Activated T-cell treated with anti-CD3 and anti-CD28 coated beads for 1 hour (primary cell): ENCODE measurements at places on chromosomes 2 and 18.

DNA sequence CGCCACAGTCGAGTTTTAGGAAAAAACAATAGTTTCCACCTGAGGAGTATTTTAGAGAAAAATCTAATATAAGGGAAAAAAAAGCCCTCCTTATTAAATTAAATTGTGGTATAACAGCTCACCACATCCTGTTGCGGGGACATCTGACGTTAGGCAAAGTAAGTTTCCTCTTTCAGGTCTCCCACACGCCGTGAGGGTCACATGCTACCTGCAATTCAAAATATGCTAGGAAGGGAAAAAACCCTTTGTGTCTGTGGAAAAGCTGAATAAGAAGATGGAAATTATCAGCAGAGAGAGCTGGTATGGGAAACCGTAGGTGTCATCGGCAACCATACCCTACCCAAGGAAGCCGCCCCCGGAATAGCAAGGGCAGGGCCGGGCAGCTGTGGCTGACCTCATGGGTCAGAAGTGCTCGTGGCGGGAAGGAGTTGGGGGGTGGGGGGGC is 128.0 kb downstream of the NFATC1 start:
- DNase-seq: peak; percentile 55

- no peak for DNase-seq
These were observed 85.6 kb upstream of the TSPYL6 start for GRCh38 chr2:54341656-54342055.

- no peak for DNase-seq
These were observed 301.3 kb downstream of the EPHA4 start for GRCh38 chr2:221270806-221271205.

DNA sequence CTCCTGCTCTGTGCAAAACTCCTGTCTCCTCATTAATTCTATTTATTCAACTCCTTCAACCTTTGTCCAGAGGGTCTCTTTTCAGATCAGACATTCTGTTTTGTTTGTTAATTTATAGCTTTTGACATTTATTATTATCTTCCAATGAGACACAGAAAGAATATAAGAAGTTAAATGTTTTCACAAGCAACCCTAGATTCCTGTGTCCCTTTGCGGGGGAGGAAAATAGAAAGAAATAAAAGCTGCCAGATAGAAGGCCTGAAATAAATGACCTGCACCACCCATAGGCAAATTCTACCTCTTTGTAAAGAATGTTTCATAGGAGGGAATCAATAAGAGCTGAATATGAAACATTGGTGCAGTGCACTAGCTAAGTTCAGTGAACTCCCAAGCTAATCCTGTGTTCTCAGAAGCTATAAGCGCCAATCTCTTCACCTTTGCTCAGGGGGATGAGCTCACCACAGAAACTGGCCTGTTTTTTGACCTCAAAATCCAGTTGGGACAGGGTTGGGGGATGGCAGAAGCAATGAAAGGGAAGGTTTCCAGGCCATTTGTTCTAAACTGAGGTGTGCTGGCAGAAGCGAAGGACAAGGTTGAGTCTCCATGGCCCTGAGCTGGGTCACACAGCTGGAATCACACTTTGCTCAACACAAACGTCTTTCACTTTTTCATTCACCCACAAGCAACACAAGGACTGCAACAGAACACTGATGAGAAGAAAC is 258.6 kb downstream of the NRXN1 start:
- DNase-seq: no peak

DNA sequence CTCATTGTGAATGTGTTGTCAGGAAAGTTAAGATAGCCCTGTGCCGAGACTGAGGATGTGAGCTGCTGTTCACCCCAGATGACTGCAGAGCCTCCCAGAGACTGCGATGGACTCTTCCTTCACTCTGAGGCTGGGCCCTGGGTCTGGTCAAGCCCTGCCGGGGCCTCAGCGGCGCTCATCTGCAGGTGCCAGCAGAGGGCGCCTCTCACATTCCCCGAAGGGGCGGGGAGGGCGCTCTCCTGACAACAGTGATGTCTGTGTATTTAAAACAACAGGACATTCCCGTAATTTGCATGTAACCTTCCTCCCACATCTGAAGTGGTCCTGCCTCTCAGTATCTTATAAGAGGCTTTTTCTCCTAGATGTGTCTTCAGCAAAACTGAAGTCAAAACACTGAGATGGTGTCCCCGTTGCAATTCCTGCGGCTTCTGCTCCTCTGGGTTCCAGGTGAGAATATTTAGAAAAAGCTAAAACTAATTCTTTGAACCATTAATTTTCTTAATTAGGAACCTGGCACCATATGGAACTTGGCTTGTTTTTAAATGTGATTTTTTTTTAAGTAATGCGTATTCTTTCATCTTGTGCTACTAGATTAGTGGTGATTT is 1377.9 kb downstream of the RPIA start:
- DNase-seq: no peak

- DNase-seq: no peak
These were observed 80.1 kb upstream of the CTNNA2 start for GRCh38 chr2:79432731-79433146.

- no peak for DNase-seq
These were observed 43.9 kb upstream of the OTOF start for GRCh38 chr2:26521913-26522180.

GRCh38 chr18:32074206-32074605 is 17.5 kb upstream of the RNF138 start:
- DNase-seq: no peak

- DNase-seq: no peak
These were observed 92.2 kb upstream of the CHRNA1 start for GRCh38 chr2:174856447-174856846.

DNA sequence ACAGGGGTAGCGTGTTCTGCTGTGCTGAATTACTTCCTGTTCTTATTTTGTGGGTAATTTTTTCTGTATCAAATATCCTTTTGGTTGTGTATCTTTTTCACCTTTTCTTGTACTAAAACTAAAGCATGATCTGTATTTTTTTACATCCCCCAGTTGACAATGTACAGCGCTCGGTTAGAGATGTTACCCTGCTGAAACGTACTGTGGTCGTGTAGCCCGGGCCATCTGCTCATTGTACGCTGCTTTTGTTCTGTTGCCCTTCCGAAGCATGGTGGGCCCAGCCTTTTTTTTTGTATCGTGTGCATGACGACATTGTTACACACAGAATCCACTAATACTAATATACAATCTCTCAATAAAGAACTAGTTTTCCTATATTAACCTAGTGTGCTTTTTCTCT is 233.1 kb downstream of the HAUS1 start:
- DNase-seq: no peak

GRCh38 chr2:72143441-72144273 is 4.0 kb downstream of the CYP26B1 start:
- no peak for DNase-seq

DNA sequence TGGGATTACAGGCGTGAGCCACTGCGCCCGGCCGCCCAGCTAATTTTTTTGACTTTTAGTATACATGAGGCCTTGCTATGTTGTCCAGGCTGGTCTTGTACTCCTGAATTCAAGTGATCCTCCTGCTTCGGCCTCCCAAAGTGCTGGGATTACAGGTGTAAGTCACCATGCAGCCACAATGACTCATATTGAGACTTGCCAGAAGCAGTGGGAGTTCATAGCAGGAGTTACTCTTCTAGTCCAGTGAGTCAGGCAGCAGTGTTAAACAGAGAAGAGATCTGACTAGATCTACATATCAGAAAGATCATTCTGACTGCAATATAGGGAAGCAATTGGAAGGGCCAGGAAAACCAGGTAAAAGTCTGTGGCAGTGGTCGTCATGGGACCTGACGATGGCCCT is 1.5 kb upstream of the FLACC1 start:
- no peak for DNase-seq

DNA sequence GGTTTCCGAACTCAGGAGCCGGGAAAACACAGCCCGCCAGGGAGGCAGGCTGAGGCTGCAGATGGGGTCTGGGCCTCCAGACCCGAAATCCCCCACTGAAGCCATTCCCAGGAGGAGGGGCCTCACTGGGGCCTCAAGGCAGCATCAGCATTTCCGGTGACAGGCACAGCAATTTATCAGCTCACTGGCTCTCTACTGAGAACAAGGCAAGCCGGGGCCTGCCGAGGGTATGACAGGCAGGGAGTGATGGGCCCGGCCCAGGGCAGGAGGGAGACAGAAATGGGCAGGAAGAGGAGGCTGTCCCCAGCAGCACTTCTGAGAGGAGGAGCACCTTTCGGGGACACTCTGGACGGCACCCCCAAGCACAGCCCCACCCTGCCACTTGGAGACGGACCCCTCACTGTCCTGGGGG is 12.5 kb downstream of the SDC1 start:
- DNase-seq: no peak

- DNase-seq: no peak
These were observed 950.1 kb downstream of the CNTNAP5 start for GRCh38 chr2:124975224-124975623.

DNA sequence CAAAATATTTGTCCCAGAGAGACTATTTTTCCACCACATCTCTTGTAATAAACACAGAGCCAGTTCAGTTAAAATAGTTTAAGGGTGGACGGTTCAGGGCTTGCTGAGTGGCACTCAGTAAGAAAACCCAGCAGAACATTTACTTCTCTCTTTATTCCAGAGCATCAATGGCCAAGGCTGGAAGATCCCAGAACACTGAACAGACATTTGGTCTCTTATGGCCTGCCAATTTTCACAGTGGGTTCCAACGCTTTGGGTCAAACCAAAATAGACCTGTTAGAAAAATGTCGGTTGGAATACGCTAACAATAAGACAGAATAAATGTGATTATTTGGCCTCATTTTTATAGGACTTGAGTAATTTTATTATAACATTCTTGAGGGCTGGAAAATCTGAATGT is 580.3 kb upstream of the TMEFF2 start:
- no peak for DNase-seq

DNA sequence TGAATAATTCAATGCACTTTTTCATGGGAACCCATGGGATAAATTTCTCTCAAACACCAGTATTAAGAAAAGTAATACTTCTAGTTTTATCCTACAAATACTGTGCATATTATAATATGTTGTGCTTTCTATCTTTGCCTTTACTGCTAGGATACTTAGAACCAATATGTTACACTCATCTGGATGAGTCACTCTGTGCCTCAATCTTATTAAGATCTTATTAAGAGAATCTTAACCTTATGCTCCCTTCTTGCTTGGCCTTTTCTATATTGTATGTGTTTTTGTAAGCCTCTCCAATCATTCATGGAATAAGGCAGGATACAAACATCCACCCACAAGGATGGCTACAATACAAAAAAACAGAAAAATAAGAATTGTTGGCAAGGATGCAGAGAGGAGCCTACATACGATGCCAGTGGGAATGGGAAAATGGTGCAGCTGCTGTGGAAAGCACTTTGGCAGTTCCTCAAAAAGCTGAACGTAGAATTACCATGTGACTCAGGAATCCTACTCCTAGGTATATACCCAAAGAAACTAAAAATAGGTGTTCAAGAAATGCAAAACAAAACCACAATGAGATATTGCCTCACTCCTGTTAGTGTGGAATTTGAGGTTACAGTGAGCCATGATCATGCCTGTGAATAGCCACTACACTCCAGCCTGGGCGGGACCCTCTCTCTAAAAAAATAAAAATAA is 10.7 kb upstream of the TWSG1 start:
- DNase-seq: no peak

GRCh38 chr2:220555961-220556630 is 928.7 kb downstream of the SLC4A3 start:
- no peak for DNase-seq

GRCh38 chr2:241105641-241106040 is 3.6 kb upstream of the MTERF4 start:
- DNase-seq: no peak

GRCh38 chr2:135600915-135601314 is 69.6 kb downstream of the R3HDM1 start:
- no peak for DNase-seq

- no peak for DNase-seq
These were observed 1.1 kb downstream of the NPC1 start for GRCh38 chr18:23585007-23585871.

GRCh38 chr18:62755946-62756345 is 40.6 kb downstream of the PHLPP1 start:
- no peak for DNase-seq

GRCh38 chr2:78634425-78634824 is 391.1 kb upstream of the REG3G start:
- no peak for DNase-seq

GRCh38 chr2:102755284-102755683 is 6.5 kb upstream of the TMEM182 start:
- DNase-seq: no peak

DNA sequence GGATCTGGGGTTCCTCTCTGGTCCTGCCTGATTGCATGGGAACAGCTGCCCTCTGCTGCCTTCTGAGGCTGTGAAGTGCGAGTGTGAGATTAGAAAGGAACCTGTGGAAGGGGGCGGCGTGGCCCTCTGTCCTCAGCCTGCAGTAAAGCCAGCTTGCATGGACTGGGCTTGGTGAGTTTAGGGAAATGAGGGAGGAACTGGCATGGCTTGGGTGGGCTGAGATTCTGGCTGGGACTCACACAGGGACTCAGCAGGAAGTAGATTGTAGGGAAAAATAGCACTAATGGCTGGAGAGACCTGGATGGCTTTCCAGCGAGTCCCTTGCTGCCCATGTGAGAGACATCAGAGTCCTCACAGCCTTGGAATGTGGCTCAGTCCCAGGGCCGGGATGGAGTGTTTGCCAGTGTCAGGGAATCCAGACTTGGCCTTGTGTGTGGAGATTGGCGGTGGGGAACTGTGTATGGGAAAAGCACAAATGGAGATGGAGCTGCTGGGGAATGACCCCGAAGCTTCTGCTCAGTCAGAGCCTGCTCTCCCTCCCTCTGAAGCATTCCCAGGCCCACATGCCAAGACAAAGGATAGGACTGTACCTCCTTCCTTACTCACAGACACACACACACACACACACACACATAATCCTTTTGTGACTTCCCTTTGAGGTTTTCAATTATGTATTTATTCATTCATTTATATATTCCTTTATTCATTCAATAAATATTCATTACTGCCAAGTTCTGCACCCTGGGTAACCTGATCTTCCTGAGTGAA is 115.4 kb downstream of the ACAA2 start:
- no peak for DNase-seq

- DNase-seq: no peak
These were observed 2.8 kb downstream of the SNORC start for GRCh38 chr2:232872826-232873225.

DNA sequence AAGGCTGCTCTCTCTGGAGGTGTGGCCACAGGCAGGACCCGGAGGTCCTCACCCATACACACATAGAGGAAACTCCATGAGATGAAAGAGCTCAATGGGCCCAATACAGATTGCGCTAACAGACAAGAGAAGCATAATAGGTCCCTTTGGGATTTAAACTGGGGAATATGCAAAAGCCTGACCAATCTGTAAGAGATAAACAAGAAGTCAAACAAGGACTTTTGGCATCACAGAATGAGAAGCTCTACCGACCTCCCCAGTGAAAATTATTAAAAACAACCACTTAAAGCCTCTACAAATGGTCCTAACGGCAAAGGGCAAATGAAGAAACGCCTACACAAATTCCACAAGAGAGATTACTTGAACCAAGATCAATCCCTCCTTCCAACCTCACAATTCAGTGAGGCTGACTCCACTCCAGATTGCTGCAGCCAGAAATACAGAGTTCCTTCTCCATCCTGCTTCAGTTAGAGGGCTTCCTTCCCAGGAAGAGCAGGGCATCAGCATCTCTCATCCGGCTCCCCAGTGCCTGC is 10.8 kb downstream of the IWS1 start:
- DNase-seq: no peak
